GM13977 (cell line): ENCODE measurements at places on chromosomes 16 and 17.

GRCh38 chr17:77038884-77039555 is 101.7 kb upstream of the SEC14L1 start:
- DNase-seq: no peak

GRCh38 chr16:30429418-30429677 is 482 bp downstream of the DCTPP1 start:
- DNase-seq: no peak

GRCh38 chr17:74453665-74454196 is 12.7 kb upstream of the CD300A start:
- peak; percentile 97 for DNase-seq

- no peak for DNase-seq
Measured at GRCh38 chr17:28338056-28338768, 2.7 kb downstream of the TNFAIP1 start.

GRCh38 chr16:84787263-84787622 is 32.5 kb upstream of the CRISPLD2 start:
- no peak for DNase-seq

- peak; percentile 65 for DNase-seq
Measured at GRCh38 chr17:76262732-76263344, 2.3 kb upstream of the UBALD2 start.

- peak; percentile 77 for DNase-seq
Measured at GRCh38 chr17:80477647-80478478, 1.5 kb upstream of the NPTX1 start.

DNA sequence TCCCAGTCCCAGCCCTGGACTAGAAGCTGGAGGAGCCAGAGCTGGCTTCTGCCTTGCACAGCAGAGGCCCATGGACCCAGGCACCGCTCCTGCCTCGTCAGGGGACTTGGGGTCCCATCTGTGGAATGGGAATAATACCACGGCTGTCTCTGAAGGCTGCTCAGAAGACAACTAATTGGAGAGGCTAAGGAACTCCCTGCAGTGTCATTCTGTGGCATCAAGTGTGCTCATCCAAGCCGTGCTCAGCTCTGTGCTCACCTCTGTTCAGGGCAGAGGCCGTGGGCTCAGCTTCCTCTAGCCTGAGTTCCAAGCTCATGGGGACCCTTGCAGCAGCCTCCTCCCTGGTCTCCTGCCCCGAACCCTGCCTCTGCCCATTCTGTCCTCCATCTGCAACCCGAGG is 31.8 kb downstream of the BEAN1 start:
- no peak for DNase-seq

- no peak for DNase-seq
Measured at GRCh38 chr17:75691371-75691791, 24.2 kb downstream of the SAP30BP start.

- DNase-seq: no peak
Measured at GRCh38 chr17:69447726-69448125, 33.2 kb downstream of the MAP2K6 start.

DNA sequence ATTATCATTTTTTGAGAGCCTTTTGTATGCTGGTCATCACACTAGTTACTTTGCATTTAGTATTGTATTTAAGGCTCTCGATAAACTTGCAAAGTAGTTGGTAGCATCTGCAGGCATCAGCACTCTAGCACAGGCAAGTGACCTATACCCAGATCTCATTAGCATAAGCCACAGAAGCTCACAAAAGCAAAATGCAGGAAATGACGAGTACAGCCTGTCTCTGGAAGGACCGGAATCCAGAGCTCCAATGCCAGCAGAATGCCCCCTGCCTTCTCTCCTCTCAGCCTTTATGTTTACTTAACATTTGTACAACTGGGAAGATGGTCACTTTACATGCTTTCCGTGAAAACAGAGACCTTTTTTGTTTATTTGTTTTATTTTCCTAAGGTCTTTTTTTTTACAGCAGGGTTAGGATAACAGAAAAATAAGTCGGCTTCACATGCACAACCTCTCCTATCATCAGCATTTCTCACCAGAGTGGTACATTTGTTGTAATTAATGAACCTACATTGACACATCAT is 45.4 kb upstream of the MYOCD start:
- DNase-seq: no peak

DNA sequence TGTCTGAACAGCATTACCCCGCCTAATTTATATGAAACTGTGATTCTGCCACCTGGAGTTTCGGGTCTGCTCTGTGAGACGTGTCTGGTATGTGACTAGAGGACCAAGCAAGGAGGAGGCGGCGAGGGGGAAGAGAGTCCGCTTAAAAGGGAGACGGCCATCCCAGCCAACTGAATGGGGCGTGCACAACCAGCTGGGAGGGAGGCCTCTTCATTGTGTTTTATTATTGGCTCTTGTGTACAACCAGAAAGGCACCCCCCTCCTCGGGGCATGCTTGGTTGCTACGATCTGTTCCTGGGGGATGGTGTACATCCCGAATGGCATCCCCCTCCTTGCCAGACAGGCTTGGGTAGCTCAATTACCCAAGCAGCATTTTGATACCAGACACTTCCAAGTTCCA is 384.5 kb upstream of the SALL1 start:
- no peak for DNase-seq

DNA sequence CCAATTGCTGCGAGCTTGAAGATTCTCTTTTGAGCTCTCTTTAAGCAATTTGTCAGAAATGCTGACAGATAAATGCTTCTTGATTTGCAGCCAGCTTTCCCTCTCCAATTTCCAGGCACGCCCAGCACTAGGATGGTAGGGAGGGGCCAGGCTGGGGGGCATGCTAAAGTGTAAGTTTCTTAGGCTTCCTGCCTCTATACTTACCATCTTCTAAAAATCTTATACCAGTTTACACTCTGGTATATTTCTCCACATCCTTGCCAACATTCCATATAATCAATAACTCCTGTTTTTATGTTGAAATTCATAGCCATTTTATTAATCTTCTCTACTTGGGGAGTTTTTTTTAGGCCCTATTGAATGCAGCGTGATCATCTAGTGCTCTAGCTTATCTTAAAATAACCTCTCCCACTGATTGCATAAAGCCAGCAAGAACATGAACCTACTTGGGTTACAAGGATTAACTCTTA is 17.5 kb downstream of the ACSF2 start:
- no peak for DNase-seq

DNA sequence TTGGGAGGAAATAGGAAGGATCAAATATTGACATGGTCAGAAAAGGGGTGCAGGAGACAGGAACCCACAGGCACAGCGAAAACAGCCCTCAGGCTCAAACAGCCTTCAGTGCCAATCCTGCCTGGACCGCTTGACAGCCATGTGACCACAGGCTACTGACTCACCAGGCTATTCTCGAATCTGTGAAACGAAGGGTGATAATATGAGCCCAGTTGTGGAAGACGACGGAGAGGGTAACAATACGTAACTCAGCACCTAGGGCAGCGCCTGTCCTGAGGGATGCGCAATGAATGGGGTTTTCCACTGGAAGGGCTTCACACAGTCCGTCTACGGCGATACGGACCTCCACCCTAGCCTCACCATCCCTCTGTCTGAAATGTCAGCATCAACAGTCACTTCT is 117.3 kb upstream of the RCVRN start:
- no peak for DNase-seq

- DNase-seq: no peak
Measured at GRCh38 chr17:36921095-36921851, 16.0 kb upstream of the LHX1 start.

DNA sequence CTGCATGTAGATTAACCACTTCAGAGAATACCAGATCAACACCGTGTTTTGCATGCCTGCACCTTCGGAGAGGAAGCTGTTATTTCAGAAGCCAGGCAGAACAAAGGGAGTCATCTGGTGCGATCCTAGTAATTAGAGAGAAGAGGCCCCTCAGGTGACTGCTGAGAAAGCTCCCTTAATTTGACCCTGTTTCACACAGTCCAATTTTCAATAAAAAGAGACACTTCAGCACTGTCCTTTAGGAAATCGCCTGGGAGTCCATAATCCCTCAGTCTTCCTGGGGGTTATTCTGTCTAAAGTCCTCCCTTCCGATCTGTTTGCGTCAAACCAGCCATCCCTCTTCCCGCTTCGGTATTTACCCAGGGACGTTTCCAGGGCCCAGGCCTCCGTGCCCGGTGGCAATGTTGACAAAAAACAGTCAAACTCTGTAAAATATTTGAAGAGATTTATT is 23.4 kb upstream of the TNRC6C start:
- DNase-seq: no peak

DNA sequence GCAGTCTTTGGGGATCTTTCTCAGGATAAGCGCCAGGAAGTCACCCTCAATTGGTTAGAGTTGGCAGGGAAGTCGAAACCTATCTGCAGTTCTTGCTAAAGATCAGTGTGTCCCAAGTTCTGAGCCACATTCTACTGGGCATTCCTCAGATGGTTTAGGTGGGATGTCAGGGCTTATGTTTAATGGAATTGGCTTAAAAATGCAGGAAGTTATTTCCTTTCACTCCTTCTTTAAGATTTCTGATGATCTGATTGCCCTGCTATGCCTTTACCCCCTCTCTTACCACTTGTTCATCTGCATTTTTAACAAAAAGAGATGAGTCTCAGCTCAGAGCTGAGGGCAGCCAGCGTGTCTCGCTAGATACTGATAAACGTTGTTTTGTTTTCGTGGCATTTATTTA is 30.8 kb downstream of the FOXL1 start:
- DNase-seq: no peak

- DNase-seq: no peak
Measured at GRCh38 chr17:40251576-40251975, 32.5 kb downstream of the WIPF2 start.

DNA sequence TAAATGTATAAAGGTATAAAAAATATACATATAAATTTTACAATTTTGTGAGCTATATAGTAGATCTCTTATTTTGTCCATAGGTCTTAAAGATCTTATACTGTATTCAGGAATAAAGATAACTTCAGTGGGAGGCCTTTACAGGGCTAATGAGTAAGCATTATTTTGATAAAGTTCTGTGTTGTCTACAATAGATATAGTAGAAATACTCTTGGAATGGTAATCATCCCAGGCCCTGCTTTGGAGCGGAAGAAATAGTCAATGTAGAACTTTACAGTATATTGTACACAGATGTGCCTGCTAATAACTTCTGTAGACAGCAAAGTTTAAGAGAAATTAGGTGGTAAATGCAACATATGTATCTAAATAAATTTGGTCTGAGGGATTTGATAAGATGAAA is 42.6 kb downstream of the TENT4B start:
- DNase-seq: no peak

GRCh38 chr16:67644038-67644437 is 906 bp upstream of the CARMIL2 start:
- peak; percentile 19 for DNase-seq

GRCh38 chr17:56937687-56938086 is 23.2 kb downstream of the COIL start:
- no peak for DNase-seq

DNA sequence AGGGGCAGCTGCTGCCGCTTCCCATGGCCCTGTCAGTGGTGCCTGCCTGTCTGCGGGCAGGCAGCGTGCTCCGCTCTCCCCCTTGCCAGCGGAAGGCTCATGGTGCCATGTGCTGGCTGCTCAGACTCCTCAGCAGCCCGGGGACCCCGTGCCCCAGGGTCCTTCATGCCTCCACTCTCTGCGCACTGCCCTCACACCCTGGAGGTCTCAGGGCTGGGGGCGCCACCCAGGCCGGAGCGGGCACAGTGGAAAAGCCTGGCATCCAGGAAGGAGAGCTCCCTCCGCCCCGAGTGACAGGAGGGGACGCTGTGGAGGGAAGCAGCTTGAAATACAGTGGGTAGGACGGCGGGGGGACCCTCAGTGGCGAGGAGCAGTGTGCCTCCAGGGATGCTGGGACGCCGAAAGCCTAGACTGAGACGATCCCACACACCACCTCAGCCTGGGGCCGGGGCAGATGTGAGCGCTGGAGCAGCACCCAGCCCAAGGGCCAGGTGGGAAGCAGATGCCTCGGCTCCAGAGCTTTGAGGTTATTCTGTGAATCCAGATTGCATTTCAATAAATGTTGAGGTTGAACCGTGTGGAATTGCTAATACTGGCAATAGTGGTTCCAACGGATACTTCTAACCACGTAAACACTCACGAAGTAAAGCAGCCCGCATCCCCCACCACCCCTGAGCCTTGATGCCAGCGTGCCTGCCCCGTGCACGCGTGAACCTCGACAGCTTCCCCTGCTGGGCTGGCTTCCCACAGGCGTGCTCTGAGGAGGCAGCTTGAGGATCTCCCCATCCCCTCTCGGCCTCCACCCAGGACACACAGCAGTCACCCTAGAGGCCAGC is 6.5 kb downstream of the TMEM204 start:
- no peak for DNase-seq

DNA sequence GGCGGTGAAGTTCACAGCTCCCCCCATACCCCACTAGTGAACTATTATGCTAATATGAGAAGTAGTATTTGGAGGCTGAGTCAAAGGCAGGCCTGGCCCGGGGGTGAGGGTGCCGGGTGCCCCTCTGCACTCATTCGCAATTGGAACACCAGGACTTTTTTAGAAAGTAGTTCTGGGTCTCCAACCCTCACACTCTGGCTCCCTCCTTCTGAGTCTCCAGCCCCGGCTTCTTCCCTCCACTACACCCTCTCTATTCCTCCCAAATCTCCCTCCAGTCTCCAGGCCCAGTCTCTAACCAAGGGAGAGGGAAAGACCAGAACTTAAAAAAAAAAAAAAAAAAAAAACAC is 11.3 kb upstream of the HOXB2 start:
- DNase-seq: no peak

- DNase-seq: no peak
Measured at GRCh38 chr17:79944821-79945391, 90.8 kb downstream of the TBC1D16 start.

DNA sequence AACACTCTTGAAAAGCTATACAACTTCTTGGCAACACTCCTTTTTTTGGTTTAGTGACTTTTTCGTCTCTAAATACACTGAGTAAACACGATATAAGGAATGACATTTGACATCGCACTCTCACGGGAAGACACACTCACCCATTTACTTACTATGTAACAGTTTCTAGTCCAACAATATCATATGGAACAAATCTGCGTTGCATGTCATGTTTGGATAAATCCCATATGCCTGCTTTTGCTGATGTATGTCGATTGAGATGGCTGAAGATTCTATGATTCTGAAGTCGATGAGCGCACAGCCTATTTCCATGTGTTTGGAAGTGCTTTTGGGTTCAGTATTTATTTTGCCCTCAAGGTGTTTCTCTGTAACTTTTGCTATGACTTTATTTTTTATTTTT is 18.2 kb downstream of the ITGAE start:
- no peak for DNase-seq

DNA sequence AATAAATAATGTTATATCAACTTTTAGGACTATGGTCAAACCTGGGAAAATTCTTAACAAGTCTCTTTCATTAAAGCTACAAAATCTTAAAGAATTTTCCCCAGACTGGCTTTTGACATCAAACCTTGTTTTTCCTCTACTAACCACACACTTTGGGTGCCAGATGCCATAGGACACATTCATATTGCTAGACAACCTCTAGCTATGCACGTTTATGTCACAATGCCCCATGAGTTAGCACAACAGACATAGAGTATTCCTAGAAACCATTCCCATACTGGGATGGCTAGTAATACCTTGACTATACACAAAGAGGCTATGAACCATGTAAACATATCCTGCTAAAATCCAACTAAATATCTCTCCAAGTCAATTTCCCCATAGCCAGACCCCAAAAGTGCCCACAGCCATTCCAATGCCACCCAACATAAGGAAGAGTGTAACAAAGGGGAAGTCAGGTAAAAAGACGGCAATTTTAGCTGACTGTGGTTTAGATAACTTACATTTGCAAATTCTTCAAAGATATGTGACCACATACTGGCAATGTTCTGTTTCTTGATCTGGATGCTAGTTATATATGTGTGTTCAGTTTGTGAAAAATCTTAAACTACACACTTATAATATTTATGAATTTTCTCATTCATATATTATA is 23.4 kb downstream of the SMURF2 start:
- DNase-seq: no peak
